Spleen (tissue), 13 donors: ENCODE measurements at places on chromosomes 7 and 10. TPM values are rescaled to one million over a fixed set of nuclear protein-coding genes. Genes with fewer than 3 reads are reported as not detected.

DNA sequence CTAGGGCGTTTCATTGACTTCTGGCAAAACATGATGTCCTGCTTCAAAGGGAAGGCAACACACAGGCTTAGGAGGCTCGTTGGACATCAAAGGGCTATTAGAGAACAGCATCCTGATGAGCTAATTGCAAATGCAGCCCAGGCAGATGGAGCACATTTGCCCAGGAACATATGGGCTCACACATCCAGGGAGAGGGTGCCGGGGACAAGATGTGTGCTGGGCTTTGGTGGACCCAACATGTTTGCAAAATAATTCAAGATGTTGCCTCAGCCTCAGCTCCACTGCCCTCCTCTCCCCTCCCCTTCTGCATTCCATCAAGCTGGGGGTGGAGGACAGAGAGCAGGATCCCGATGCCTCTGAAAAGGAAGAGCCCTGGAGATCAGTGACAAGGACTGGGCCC is 217.1 kb upstream of the ZMIZ1 start:
- H3K36me3 ChIP-seq: no peaks in the 10 kb centered on the region
- H3K4me3 ChIP-seq: no peak overlapping the region
- H3K4me1 ChIP-seq: no peaks in the 10 kb centered on the region
- H3K27me3 ChIP-seq: no peaks in the 10 kb centered on the region

GRCh38 chr10:122636953-122637352 is 62.7 kb downstream of the C10orf120 start:
- H3K27ac ChIP-seq: no peak overlapping the region
- H3K4me1 ChIP-seq: no peaks in the 10 kb centered on the region
- H3K27me3 ChIP-seq: no peaks in the 10 kb centered on the region
- H3K36me3 ChIP-seq: no peaks in the 10 kb centered on the region

The PNLIP gene
- 1.2 TPM for total RNA-seq

The MAGI2 gene
- total RNA-seq: 15.5 TPM

DNA sequence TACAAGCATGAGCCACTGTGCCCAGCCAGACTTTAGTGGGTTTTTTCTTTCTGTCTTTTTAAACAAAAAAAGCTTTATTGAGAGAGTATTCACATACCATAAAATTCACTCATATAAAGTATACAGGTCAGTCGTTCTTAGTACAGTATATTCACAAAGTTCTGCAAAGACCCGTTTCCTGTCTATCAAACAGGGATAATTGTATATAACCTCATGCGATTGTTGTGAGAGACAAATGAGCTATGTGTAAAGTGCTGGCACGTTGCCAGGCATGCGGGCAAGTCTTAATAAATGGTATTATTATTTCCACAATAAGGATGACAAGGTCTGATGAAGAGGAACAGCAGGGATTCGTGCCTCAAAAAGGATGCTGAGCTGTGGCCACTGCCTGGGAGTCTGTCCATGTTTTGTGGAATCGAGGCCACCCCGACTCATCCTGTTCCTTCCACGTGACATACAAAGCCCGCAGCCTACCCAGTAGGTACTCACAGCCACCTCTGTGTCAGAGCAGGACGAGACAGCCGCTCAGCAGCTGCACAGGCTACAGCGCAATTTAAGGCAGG is 51.6 kb downstream of the SMKR1 start:
- H3K4me3 ChIP-seq: no peak overlapping the region
- no peak overlapping the region for H3K27ac ChIP-seq
- DNase-seq: no peak
- H3K4me1 ChIP-seq: no peaks in the 10 kb centered on the region
- H3K27me3 ChIP-seq: peaks cover 16% of the 10 kb centered on the region
- H3K36me3 ChIP-seq: no peaks in the 10 kb centered on the region

GRCh38 chr7:135147899-135148721 is at the start of gene TMEM140:
Gene TMEM140, plus strand, starts transcription at chr7:135148072. Its CDS starts 16,370 bp downstream, at chr7:135164442.
- peak within 1 kb of the TSS; percentile 93 for H3K27ac ChIP-seq
- no peaks in the 10 kb centered on the region for H3K27me3 ChIP-seq
- H3K4me3 ChIP-seq: peak within 1 kb of the TSS; percentile 54
- peaks cover 48% of the 10 kb centered on the region for H3K4me1 ChIP-seq
- peaks cover 19% of the 10 kb centered on the region for H3K36me3 ChIP-seq

DNA sequence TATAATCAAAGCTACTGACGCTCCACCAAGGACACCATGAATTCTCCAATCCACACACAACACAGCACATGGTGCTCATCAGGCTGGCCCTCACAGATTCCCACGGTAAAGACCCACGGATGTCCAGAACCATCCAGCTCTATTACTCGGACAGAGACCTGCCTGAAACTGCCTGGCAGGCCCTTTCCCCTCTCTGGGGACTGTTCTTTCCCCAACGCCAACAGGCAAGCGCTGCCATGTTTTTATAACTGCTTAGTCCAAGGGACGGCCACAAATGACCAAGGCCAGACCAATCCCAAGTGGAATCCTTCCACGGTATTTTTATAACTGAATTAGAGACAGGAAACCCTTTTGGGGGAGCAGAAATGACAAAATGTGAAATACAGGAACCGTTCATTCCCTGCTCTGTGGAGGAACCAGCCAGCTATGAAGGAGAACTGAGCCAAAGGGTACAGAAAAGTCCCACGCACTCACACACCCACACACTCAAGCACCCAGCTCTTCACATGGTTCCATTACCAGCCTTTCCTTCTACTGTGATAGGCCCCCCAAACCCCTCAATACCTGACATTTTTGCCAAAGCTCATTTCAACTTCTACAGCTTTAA is 4.1 kb downstream of the PIP4K2A start:
- no peak overlapping the region for H3K4me3 ChIP-seq
- peaks cover 46% of the 10 kb centered on the region for H3K4me1 ChIP-seq
- no peaks in the 10 kb centered on the region for H3K27me3 ChIP-seq
- H3K36me3 ChIP-seq: no peaks in the 10 kb centered on the region
- H3K27ac ChIP-seq: peak overlapping the region; percentile 95

DNA sequence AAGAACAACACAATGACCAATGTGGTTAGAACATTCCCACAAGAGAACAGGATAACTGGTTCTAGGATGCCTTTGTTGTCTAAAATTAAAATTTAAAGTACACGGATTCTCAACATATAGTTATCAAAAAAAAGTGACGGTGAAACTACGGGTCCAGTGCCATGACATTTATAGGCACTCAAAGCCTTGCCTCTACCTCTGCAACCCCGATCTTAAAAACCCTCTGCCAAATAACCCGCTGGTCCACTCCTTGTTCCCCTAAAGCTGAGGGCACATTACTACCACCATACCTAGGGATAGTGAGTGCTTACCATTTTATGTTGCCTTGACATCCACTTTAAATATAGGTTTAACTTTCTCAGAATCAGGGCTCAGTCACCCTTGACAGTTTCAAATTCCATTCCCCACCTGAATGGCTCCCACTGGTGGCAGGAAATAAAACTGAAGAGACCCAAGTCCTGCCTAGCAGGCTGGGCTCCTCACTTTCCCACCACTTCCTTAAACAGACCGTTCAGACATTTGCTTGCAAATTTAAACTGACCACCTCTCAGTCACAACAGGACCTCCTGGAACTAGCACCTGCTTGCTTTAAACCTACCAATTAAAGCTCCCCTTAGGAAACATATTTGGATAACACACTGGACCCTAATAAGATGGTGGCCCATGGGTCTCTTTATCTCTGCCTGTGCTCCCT is 169.9 kb upstream of the ASAH2 start:
- DNase-seq: no peak
- H3K36me3 ChIP-seq: no peaks in the 10 kb centered on the region
- H3K4me1 ChIP-seq: no peaks in the 10 kb centered on the region
- no peaks in the 10 kb centered on the region for H3K27me3 ChIP-seq
- peak overlapping the region; percentile 38 for H3K27ac ChIP-seq

The HTR5A gene
- total RNA-seq: not detected

DNA sequence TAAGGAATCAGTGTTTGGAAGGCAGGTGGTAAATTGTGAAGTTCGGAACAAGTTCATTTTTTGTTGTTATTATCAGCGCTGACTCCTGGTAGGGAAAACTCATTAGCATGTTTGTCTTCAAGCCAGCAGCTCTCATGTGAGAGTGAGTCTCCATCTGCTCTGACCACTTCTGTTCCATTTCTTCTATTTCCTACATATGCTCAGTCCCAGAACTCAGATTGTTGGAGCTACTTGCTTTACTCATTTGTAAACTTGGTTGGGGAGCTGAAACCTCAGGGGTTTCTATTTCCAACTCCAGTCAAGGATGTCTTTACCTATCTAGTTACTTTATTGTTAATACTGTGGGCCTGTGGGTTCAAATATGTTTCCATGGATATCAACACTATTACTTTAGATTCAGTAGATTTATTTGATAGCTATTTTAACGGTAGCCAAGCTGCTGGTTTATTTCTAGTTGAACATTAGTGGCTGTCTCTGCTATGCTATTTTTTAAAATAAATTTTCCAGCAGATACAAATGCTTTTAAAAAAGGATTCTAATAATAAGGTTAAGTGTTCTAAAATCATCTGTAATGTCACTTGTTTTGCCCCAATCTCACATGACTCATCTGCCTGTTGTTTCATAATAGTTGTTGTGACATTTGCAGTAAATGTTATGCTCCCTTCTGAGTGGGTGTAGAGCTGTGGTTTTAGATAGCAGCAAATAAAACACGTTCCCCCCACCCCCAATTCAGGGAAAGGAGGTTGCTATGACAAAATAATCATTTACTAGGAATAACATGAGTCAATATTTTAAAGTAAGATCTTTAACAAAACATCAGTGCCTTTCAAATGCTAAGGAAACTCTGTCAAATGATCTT is 143.3 kb downstream of the HDAC9 start:
- H3K4me3 ChIP-seq: no peak overlapping the region
- H3K27me3 ChIP-seq: no peaks in the 10 kb centered on the region
- no peak for DNase-seq

GRCh38 chr10:84469470-84469869 is 141.1 kb downstream of the CCSER2 start:
- H3K27ac ChIP-seq: no peak overlapping the region
- H3K4me1 ChIP-seq: no peaks in the 10 kb centered on the region
- no peak overlapping the region for H3K4me3 ChIP-seq
- peaks cover 3% of the 10 kb centered on the region for H3K36me3 ChIP-seq
